NCI-H1930 (cell line): ENCODE measurements at places on chromosomes 6 and 20.

GRCh38 chr20:63495741-63496595 lies 2.9 kb downstream of the EEF1A2 start:
- DNase-seq = peak; percentile 45

DNA sequence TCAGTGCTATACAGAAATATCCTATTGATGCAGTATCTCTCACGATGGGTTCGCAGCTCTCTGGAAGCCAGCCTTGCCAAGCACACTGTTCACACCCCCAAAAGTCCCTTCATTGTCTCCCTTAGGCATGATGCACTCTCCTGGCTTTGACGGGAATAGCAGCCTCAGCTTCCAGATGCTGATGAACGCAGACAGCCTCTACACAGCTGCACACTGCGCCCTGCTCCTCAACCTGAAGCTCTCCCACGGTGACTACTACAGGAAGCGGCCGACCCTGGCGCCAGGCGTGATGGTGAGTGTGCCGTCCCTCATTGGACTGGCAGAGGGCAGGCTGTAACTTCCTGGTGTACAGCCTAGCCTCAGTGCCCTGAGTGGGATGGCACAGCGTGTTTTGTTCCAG lies 60.0 kb upstream of the PBOV1 start:
- no peak for DNase-seq

GRCh38 chr6:166529586-166529985 lies 56.9 kb downstream of the RAMACL start:
- no peak for DNase-seq

DNA sequence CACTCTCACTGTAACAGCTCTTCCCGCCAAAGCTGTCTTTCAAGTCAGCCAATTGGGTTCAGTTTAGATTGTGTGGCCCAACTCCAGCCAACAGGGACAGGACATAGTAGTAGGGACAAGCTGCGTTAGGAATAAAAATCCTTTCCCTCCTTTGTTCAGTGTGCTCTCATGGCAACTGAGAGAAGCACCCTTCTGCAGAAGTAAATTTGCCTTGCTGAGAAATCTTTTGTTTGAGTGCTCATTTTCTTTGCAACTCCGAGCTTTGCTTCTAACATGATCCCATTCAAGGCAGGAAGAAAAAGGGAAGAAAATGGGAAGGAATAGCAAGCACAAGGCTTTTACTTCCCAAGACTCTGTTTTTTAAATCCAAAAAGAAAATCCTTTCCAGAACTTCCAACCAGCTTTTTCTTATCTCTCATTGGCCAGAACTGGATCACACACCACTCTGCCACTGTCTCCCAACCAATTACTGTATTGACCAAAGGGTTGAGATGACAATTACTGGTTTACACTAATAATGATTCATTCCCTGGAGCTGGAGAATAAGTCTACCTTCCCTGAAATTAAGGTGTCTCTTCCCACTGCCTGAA lies 52.7 kb downstream of the STX11 start:
- no peak for DNase-seq

DNA sequence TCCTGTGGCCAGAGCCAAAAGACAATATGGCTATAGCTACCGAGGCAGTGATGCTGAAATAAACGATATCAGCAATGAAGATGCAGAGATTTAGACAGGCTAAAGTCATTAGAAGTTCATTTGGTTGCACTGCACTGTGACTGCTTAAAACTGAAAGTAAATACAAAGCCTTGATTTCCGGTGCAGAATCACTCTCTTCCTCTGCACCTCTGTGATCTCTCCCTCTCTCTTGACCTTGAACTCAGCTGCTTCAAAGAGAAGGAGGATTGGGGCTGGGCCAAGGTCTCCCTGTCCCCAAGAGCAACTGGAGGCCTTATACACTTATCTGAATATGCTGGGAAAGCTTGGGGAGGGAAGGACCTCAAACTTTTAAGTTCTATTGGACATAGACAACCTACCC lies 34.6 kb upstream of the SPACA1 start:
- no peak for DNase-seq

DNA sequence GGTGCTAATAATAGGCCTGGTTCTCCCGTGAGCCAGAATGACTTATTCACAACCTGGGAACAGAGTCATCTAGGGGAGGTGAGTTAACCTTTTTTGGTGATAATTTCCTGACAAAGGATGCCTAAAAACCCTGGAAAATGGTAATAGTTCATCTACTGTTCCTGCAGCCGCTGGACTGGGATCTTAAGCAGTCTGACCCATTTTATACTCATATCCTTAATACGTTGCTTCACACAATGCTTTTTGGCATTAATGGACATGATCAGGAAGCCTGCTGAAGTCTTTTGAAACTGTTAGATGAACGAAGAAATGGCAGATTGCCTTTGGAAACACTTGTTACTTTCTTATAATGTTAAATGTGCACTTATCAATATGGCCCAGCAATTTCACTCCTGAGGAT lies 81.9 kb upstream of the BMP2 start:
- DNase-seq = no peak

- DNase-seq = no peak
These were observed 372 bp downstream of the KIAA0408 start for GRCh38 chr6:127458817-127459216.

DNA sequence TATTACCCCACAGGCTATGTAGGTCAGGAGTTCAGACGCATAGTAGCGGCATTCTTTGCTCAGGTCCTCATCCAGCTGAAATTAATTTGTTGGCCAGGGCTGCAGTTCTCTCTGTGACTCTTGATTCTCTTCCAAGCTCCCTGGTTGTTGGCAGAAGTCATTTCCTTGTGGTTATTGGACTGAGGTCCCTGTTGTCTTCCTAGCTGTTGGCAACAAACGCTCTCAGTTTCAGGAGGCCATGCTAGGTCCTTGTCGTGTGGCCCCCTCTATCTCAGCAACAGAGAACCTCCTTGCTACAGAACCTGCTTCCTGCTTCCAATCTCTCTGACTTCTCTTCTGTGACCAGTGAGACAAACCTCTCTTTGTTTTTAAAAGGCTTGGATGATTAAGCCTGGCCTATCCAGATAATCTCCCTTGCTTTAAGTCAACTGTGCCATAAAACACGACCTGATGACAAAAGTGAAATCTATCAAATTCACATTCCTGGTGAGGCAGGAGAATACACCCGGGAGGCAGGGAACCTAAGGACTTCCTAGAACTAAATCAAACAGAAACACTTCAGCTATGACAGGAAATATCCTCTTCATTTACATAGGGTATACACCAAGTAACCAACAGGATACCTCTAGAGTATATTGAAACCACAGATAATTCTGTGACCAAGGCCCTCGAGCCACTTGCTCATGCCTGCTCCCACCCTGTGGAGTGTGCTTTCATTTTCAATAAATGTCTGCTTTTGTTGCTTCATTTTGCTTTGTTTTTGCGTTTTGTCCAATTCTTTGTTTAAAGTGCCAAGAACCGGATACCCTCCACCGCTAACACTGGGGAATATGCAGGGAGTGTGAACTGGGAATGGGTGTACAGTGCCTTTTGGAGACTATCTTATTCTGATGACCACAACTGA lies 196.0 kb downstream of the BTBD3 start:
- DNase-seq = no peak

GRCh38 chr6:145631374-145631773 lies 103.9 kb downstream of the EPM2A start:
- no peak for DNase-seq

DNA sequence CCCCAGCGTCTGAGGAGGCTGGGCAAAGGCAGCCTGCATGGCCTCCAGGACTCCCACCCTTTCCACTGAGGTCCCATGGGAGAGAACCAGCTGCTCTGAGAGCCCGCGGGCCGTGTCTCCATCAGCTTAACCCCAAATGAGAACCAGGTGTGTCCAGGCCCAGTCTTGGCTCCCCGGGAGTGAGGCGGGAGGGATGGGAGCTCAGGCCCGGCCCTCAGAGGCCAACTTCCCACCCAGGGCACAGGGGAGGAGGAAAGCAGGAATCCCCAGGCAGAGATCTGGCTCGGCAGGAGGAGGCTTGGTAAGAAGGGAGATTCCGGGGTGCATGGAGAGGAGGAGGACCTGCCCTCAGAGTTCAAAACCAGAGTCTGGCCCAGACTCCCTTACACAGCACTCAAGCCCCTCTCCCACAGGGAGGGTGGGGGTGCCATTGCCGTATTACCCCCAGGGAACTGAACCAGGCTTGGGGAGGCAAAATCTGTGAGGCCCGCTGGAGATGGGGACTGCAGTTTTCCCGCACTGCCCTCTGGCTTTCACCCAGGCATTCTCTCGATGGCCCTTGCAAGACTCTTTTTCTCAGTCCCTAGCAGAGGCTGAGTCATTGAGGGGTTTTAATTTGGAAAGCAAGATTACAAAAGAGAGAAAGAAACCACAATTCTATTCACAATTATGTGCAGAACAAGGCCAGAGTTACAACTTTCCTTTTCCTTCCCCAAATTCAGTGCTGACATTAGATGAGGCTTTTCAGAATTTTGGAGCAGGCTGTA lies 17.1 kb downstream of the FOXF2 start:
- no peak for DNase-seq

DNA sequence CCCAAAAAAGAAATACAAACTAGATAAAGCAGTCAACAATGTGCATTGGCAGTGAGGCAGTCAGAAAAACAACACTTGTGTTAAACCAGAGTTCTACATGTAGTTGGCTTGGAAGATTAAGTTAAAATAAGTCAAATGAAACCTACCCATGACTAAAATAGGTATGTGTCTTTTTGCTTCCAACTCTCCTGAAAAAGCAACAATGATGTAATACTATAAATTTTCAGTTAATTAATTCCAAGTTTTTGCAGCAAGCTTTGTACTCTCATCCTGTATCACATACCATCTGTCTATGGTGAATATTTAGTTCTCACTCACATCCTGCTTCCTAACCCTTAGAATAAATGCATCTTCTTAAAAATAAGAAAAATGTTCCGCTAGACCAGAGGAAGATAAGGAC lies 261.5 kb downstream of the KIF16B start:
- no peak for DNase-seq

DNA sequence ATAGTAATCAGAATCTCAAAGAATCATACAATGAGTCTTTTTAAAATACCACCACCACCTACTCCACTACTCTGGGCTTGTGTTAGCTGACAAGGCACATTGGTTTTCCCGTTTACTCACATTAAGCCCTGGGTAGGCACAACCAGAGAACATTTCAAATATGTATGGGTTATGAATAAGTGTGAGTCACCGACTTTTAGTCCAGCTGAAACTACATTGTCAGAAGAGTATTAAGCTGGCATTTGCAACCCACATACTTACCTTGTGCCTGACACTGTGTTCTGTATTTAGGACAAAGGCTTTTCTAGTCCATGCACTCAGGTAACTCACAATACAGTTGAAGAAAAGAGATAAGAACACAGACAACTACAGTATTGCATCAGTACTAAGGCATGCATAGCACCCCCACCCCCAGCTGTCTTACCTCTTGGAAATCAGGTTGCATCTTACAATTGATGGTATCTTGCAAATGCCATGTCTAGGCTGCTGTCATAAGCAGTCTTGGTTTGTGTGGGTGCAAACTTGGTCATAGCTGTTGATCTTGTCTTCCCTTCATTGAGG lies 40.3 kb upstream of the AHI1 start:
- DNase-seq = no peak

- no peak for DNase-seq
These were observed 232.2 kb downstream of the ERMARD start for GRCh38 chr6:169983651-169984050.

GRCh38 chr20:24744747-24745146 lies 204.3 kb upstream of the CST7 start:
- no peak for DNase-seq
